ENCODE measurements at places on chromosomes 6 and 20.

DNA sequence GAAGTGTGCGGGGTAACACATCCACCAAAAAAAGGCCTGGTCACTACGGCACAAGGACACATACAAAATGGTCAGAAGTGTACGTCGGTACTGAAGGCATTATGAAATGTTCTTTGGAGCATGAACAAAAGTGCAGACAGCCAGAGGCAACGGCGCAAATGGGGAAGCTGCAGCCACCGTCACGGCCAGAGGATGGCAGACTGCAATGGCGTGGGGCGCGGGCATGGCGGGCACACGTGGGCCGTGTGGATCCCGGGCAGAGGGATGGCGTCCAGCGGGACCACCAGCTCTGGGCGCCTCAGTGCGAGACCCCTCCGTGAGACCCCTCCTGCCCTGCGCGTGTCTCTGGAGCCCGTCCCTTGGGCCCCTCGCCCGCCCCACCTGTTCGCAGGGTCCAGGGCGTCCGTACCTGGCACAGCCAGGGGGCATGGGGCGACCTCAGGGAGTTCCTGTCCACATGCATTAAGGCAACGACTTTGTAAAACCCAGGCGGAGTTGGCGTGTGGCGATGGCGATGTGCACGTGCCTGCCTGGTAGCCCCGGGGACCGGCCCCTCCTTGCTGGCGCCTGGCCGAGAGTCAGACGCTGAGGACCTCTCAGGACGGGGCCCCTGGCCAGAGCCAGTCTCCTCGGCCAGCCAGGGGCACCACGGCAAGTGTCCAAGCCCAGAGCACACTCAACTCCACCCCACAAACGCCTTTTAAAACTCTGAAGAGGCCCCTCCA, 39.5 kb upstream of the CHRNA4 start:
- DNase-seq = no peak

GRCh38 chr6:113674075-113674474, 183.1 kb upstream of the MARCKS start:
- DNase-seq = no peak

GRCh38 chr20:20711413-20711812, 1.0 kb downstream of the RALGAPA2 start:
- DNase-seq = peak; percentile 55

DNA sequence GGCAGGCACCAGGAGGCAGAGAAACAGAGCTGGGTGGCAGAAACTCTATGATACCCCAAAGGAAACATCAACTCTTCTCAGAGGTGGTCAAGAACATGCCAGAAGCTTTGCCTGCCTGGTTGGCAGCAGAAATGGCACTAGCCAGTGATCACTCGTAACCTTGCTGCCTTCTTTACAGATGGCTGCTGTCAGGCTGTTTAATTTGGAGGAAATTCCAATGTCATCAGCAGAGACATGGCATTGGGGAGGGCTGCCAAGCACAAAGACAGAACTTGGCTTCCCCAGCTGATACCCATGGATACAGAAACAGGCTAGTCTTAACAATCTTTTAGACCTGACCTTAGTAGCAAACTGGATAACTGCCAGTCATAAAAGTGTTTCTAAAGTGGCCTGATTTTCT, 153.6 kb downstream of the GMPR start:
- no peak for DNase-seq

GRCh38 chr6:129429956-129430355, 280.0 kb downstream of the ARHGAP18 start:
- no peak for DNase-seq

DNA sequence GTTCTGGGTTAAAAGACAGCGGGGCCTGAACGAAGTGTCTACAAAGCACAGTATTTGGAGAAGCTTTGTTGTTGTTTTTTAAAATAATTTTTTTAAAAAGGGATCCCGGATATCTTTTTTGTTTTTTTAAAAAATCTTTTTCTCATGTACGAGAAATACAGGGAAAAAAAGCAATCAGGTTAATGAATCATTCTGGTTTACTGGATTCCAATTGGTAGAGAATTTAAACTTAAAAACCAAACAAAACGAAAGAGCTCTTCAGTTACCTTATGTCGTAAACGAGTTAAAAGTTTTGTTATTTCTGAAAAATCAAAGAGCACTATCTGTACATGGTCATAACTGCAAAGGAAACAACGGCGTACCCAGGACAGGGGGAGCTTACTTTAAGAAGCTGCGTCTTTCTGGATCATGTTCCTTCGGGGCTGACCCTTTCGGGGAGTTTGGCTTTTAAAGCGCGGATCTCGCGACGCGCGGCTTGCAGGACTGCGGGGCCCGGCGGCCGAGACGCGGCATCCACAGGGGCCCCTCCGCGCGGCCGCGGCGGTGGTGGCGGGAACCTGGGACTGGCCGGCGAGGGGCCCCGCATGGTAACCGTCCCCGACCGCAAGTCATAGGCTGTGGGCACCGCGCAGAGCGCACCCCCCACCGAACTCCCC, 927 bp downstream of the IL20RA start:
- no peak for DNase-seq

- no peak for DNase-seq
These were observed 46.2 kb upstream of the SUPT3H start for GRCh38 chr6:45423824-45424450.

DNA sequence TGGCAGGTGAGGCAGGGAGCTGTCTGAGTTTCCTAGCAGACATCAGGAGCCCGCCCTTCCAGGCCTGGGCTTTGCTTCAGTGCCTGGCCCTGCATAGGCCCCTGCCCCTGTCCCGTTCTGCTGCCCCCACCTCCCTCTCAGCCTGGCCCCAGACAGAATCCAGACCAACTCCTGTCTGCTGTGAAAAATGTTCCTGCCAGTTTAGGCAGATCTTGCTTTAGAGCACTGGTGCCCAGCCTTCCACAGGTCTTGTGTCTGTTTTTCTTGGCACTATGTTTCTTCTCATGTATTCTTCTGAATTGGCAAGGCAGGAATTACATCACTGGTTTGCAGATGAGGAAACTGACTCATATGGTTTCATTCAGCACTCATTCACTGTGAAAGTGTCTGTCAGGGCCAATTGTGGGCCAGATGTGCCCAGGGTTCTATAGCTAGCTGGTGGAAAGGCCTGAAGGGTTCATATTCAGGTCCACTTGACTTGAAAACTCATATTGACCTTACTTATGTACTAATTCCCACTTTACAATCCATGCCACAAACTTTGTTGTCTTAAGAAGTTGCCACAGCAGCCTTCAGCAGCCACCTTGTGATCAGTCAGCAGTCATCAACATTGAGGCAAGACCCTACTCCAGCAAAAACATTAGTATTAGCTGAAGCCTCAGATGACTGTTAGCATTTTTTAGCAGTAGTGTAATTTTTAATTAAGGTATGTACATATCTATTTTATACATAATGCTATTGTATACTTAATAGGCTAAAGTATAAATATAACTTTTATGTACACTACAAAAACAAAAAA, 40.5 kb downstream of the HLA-F start:
- DNase-seq = no peak

DNA sequence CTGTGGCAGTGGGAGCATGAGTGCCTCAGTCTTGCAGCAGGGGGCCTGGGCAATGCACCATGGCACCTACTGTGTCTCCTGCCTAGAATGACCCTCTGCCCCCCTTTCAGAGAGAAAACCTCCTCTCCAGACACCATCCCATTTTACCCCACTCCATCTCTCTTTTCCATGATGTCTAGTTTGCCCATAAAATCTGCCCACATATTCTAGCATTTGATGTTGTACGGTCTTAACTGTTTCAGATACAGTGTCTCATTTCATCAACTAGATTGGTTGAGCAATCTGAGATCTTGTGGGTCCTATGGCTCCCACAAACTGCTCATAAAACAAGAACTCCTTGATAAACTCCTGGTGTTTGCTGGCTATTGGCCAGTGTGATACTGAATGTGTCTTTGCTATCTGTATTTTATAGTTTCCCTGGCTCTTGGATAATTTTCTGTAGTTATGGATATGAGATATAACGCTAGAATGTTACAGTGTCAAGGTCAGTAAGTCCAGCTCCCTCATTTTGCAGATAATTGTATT, 8.1 kb downstream of the PNPLA1 start:
- DNase-seq = no peak

DNA sequence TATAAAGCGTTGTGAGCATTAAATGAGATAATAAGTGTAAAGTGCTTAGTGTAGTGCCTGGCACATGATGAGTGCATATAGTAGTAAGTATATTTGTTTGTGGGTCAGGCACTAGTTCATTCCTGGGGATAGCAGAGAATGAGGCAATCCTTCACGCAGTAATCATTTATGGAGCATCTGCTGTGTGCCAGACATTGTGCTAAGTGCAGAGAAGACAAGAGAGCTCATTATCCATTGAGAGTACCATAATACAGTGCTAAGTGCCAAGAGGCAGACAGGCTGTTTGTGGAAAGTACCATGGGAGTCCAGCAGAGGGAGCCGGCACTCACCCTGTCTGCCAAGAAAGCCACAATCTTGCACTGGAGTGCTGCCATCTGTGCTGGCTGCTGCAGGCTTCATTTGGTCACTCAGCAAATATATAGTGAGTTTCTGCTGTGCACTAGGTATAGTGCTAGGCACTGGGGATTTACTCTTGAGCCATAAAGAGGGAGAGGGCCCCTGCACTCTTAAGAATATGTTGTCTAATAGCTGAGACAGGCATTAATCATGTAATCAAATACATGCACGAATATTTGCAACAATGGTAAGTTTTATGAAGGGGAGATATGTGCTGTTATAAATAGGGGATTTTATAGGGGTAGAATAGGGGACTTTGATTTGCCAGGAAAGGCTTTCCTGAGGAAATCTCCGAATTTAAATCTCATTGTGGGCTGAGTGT, 12.9 kb upstream of the MROH8 start:
- DNase-seq = peak; percentile 48

- DNase-seq = peak; percentile 60
These were observed at the start of gene MAP7 for GRCh38 chr6:136550330-136551071. MAP7 (minus strand) TSS chr6:136550422; CDS start chr6:136550408, 14 bp downstream.

GRCh38 chr20:63248835-63249591, 5.2 kb downstream of the NKAIN4 start:
- DNase-seq = no peak

- DNase-seq = no peak
These were observed 96.7 kb upstream of the FAM184A start for GRCh38 chr6:119174879-119175817.

DNA sequence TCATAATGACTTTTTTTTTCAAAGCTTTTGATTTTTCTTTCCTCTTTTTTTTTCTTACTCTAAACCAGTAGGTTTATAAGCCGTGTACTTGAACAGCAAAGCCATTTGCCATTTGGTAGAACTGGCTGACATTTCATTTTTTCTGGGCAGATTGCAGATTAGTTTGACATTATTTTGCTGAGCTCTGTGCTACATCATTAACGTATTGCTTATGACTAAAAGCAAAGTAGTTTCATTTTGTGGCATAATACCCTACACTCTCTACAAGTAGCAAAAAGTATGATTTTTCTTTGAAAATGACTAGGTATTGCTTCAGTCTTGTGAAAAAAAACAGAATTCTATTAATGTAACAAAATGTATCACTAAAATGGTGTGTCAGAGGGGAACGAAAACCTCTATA, 141.3 kb downstream of the GRIK2 start:
- no peak for DNase-seq

DNA sequence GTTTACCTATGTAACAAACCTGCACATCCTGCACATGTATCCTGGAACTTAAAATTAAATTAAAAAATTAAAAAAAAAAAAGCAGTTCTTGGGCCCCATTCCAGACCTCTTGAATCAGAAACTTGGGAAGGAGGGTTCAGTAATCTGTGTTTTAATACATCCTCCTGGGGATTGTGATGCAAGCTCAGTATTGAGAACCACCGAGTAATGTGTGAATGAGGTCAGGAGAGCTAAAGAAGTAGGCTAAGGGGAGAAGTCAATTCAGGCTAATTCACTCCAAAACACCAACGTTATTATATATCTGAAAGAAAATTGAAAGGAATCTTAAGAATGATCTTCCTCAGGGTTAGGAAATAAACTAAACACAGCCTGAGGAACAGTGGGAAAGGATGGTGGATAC, 120.4 kb downstream of the RNF144B start:
- no peak for DNase-seq

- no peak for DNase-seq
These were observed 268.5 kb upstream of the MARCKS start for GRCh38 chr6:113588646-113589045.

DNA sequence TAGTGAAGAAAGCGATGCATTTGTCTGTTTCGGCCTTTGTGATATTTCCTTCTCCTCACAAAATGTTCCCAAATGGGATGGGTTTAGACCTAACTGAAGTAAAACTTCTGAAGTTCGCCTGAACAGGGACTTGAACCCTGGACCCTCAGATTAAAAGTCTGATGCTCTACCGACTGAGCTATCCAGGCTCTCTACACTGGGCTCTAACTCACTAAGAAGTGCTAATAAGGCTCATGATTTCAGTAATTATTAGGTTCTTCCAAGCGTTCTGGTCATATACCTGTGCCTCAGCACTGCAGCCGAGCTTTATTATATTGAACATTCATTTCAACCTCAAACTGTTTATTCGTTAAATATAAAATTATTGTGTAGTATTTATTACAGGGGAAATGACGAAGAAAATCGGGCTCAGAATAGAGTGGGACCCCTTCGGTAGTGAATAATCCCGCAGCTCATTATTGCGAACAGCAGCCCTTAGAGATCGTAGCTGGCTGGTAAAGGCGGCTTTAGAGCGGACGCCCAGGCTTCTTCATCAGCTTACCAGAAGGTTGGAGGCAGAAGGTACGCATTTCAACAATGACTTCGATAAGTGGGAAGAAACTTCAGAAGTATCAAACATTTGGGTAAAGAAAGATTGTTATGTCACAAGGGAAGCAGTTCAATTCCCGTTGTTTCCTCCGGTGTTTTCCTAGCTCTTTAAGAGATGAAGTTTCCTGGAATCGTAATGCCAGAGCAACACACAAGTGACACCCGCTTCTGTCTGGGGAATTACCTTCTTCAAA, 119.0 kb upstream of the ZNF184 start:
- DNase-seq = no peak

DNA sequence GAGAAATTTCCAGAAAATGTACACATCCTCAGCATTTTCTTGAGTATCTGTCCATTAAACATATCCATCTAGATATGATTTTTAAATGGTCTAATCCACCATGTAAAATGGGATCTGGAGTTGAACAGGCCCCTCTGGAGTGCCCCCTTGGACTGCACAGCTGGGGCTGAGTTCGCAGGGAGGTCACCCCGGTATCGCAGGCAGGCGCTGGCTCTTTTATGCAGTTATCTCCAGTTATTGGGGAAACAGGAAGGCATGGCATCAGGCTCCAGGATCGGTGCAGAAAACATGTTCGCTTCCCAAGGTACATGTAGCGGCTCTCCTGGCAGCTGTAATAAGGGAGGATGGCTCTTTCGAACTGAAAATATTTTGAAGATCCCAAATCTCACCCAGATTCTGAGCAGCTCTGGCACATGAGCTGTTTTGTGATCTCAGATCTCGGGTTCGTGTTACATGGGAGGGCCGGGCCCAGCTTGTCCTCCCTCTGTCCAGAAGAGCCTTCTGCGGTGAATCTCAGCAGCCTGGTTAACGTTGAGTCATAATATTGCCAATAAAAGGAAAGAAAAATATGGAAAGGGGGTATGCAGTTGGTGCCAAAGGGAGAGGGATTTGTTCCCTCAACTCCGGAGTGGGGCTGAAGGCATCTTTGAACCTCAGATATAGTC, 167.7 kb downstream of the EYA2 start:
- DNase-seq = no peak

DNA sequence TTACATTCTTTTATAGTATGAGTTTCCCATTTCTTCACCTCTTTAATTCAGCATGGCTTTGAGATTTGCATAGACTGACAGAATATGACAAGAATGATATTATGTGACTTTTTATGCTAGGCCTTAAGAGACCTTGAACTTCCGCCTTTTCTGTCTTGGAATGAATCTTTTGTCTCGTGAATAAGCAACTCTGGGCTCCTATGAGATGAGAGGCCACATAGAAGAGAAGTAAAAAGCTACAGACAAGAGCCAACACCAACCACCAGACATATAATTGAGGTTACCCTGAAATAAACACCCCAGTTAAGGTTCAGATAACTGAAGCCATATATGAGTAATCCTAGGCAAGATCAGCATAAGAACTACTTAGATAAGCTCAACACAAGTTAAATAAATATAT, 600.8 kb downstream of the MEI4 start:
- no peak for DNase-seq

All from T-helper 2 cell (primary cell).